ENCODE measurements at places on chromosomes 5 and 9.

DNA sequence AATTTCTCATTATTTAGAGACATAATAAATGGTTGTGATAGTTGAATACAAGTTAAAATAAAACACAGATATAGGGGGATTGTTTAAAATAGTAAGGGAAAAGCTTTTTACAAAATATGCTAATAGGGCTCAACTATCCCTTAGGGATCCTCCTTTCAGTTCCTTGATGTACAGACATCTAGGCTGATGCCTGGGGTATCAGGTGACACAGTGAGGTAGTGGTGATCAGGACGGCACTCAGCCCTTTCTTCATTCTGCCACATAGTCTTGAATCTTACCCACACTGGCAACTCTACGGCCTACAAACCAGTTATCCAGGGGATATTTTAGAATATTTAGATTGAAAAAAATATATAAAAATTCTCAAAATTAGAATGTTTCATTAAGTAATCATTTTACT is 12.5 kb upstream of the SLC35D2 start:
- no peak for DNase-seq

DNA sequence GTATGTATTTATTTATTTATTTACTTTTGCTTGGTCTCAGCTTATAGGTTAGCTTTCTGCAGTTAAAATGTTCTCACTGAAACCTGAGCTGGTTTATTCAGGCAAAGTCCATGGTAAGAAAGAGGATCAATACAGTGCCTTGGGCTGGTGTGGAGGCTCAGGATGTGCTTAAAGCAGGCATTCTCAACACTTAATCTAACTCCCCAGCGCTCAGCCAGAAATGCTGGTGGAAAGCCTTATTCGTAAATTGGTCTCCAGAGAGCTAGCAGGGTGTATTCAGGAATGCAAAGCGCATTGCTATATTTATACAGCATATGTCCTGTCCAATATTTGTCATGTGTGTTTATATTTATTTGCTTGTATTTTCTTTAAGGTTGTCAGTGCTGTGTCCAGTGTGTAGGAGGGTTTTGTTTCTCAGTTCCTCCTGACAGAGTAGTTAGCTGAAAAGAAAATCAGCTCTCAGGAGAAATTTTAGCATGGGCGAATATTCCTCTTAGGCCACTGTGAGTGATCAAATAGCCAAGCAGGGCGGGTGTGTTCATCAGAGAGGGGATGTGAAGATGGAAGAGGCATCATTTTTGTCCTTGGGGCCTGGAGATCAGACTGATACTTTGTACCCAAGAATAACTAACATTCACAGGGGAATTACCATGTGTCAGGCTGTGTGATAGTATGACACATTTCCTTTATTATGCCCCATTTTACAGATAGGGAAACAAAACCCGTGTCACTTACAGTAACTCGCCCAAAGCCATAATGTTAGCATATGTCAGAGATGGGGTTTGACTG is 65.8 kb downstream of the DOCK2 start:
- DNase-seq: peak; percentile 70

GRCh38 chr5:174183701-174184100 is 138.2 kb downstream of the NSG2 start:
- DNase-seq: no peak

DNA sequence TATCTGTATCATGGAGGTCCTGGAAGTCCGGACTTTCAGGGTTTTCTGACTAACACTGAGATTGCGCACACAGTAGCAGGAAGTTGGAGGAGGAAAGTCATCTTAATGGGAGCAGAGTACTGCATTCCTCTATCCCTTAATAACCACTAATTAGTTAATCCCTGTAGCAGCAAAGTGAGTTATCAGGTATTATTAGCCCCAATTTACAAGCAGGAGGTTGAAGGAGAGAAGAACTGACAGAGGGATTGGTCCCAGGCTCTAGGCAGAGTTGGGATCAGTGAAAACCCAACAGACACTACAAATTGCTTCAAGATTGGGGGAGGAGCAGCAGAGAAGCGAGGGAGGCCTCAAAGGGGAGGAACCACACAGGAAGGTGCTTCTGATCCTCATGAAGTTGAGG is 74.5 kb upstream of the XPA start:
- no peak for DNase-seq

DNA sequence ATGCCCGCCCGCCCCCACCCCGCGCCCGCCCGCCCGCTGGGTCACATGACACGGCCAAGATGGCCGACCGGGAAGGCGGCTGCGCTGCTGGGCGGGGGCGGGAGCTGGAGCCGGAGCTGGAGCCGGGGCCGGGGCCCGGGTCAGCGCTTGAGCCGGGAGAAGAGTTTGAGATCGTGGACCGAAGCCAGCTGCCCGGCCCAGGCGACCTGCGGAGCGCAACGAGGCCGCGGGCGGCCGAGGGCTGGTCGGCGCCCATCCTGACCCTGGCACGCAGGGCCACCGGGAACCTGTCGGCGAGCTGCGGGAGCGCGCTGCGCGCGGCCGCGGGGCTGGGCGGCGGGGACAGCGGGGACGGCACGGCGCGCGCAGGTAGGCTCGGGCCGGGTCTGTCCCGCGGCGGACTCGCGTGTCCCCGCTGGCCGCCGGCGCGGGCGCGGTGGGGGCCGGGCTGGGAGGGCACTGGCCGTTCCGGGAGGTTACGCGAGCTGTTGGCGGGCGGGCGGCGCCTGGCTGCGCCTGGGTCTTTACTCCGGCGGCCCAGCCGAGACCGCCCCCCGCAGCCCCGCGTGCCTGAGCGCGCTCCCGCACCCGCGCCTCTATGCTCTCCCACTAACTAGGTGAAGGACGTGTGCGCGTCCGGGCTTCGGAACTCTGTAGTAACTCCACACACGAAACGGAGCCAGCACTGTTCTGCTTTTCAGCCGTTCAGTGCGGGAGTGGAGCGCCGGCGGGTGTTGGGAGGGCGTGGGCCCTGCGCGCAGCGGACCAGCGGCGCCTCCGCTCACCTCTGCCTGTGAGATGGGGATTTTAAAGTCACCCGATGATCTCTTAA is at the start of gene RUFY1:
Gene RUFY1, plus strand, starts transcription at position 44 of the 832 bp plus-strand sequence. Its CDS starts 16 bp downstream, at position 60.
- peak; percentile 95 for DNase-seq

GRCh38 chr9:14273696-14274121 is 40.2 kb downstream of the NFIB start:
- DNase-seq: no peak

DNA sequence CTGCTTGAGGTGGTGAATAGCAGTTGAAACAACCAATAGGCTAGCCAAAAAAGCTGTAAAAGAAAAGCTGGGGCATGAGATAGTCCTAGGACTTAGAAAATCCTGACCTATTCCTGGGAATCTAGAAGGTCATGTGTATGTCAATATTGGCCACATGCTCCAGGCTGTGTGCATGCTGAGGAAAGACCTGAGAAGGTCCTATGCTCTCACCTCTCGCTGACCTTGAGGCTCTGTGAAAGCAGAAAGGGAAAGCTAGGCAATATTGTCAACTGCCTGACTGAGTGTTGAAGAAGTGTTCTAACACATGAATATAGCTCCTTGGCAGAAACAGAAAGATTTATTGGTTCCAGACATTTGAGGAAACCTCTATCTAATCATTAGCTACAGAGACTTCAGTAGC is 19.8 kb downstream of the TAS2R1 start:
- DNase-seq: no peak

GRCh38 chr9:77505232-77505631 is 142.9 kb downstream of the GNA14 start:
- no peak for DNase-seq

DNA sequence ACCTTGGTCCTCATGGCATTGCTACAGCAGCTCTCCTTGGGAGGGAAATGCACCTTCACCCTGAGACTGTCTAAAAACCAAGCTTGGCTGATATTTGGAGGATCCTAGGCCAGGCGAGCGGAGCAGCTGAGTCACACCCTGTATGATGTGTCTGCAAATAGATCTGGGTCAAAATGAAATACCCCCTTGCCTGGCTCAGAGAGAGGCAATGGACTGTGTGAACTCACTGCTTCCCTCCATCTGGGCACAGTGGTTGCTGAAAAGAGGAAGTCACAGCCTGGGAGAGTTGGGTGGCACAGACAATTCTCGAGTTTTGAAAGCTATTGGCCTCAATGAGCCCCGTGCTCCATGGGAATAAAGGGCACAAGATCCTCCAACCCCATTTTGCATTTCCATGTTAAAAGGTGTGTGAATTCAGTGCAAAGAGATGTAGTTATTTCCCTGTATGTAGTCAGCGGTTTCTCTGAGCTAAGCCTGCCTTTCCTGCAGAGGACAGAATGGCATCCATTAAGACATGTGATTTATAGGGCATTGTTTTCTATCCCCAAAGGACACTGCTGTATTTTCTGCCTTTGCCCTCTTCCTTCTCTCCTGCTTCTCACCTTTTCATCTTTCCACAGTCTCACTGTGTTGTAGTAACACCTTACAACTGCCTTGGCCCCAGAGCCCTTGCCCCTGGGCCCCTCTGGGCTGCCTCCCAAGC is 177.2 kb downstream of the GADD45G start:
- peak; percentile 94 for DNase-seq

DNA sequence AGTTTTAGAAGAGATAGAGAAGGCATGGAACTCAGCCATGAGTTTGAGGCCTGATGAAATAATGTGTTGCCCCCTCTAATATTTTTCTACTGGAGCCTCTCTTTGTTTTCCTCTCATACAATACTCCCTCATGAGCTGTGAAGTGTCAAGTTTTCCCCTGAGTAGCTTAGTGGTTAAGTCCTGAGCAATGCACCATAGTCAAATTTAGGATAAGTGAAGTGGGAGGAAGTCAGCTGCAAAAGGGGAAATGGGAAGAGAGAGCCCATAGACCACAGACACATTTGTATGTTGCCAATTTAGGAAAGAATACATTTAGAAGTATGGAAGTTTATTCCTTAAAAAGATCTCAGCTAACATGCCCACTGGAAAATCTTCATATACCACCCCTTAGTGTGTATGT is 171.5 kb upstream of the NREP start:
- peak; percentile 86 for DNase-seq

GRCh38 chr5:136275601-136276000 is 82.6 kb upstream of the SMIM32 start:
- no peak for DNase-seq

DNA sequence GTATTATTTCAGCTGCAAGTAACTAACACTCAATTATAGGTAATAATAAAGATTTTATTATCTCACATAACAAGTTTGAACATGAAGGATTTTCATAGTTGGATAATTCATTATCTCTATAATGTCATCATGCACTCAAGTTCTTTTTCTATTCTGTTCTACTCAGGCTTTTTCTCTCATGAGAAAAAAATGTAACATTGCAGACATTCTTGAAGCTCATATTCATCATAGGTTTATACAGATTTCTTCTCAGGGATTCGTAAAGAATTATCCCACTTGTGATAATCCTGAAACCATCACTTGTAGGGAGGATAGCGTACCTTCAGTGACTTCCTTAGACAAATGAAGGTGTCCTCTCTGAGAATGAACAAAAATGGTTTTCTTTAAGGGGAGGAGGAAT is 150.3 kb downstream of the XRCC4 start:
- DNase-seq: no peak

DNA sequence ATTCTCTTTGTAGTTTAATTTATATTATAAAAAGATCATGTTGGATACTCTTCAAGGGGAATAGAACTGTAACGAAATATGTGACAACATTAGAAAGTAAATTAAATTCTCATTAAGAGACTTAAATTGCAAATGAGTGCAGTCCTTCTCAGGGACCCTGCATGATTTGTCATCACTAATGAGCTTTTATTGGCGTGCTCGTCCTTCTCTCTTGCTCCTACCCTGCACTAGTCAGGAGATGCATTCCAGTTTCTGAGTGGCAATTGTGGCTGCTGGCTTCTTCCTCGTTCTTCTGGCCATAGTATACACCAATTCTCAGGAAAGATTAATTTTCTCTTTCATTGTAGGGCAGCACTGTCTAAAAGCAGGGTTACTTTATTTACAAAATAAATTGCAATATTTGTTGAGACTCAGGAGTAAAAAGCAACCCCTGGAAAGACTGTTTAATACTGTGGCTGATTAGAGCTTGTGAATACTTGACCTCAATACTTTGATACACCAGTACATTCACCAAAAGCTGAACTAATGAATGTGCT is 376.3 kb upstream of the CHD1 start:
- DNase-seq: no peak

- DNase-seq: no peak
Measured at GRCh38 chr5:23583081-23583480, 75.7 kb downstream of the PRDM9 start.

- DNase-seq: no peak
Measured at GRCh38 chr9:133676450-133676849, 40.3 kb downstream of the DBH start.

DNA sequence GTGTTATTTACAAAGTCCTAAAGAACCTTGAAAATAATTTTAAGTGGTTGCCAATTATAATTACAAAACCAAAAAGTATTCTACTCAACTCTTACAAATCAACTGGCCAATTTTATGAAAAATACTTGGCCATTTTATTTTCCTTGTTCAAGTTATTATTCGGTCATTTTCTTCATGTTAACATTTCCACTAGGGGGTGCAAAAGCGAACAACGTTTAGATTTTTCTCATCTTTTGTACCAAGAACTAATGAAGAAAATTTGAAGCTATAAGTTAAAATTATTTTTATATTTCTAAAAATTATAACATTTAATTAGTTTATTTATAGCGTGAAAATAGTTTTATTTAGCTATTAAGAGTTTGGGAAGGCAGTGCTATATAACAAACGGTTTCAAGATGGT is 1453.3 kb downstream of the MAT2B start:
- no peak for DNase-seq

DNA sequence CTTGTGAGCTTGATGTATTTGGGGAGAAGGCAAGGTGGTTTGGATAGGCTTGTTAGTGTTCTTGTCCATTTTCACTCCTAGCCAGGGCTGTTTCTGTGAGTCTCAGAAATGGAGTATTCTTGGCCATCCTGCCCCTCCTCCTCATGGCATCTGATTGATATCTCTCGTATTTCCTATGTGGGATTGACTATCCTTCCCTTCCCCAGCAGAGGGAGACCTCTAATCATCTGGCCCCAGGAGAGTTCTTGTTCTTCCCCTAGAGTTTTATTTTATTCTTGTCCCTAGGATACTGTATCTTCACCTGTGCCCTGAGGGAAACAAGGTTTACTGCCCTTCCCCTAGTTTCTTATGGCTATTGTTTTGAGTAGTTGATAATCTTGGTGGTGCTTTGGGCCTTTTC is 114.4 kb downstream of the VPS13A start:
- DNase-seq: no peak

DNA sequence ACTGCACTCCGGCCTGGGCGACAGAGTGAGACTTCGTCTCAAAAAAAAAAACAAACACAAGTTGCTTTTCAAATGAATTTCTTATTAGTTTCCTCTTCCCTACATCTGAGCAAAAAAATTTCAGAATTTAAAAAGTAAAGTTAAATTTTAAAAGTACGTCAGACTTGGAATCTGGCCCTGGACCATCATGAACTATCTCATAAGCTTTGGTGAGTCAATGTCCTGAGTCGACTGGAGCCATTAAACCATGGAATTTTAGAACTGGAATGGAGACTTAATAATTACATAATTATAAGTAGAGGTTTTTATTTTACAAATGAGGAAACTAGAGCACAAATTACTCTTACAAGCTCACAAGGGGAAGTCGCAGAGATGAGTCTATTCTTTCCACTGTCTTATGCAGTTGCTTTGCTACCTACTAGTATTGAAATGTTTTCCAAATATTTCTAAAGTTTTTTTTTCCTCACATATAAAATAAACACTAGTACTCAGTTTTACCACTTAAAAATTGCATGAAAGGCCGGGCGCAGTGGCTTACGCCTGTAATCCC is 98.0 kb upstream of the ZNF608 start:
- DNase-seq: peak; percentile 51

GRCh38 chr5:62284946-62285891 is 20.8 kb upstream of the KIF2A start:
- DNase-seq: peak; percentile 70
